Femur (tissue), 1 donor: ENCODE measurements at places on chromosomes 6 and 20.

DNA sequence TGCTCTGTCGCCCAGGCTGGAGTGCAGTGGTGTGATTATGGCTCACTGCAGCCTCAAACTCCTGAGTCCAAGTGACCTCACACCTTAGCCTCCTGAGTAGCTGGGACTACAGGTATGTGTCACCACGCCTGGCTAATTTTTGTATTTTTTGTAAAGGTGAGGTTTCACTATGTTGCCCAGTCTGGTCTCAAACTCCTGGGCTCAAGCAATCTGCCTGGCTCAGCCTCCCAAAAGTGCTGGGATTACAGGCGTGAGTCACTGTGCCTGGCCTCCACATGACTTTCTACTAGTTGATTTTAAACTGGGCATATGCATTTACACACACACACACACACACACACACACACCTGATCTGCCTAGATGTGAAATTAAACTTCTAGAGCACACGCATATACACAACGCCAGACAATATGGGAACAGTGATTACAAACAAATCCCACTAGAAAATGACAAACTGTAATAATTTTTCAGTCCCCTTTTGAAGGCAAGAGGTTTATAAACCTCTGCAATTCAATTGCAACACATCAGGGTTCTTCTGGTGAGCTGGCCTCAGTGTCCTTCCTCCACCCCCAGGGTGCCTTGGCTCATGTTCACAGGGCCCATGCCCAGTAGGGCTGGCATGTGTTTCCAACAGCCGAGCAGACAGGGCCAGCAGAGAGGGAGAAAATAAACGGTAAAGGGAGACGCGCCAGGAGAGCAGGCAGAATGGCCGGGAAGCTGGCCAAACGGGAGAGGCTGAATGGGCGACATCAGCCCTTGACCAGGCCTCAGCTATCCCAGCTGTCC lies 31.2 kb downstream of the PARD6B start:
- peak; percentile 77 for DNase-seq

DNA sequence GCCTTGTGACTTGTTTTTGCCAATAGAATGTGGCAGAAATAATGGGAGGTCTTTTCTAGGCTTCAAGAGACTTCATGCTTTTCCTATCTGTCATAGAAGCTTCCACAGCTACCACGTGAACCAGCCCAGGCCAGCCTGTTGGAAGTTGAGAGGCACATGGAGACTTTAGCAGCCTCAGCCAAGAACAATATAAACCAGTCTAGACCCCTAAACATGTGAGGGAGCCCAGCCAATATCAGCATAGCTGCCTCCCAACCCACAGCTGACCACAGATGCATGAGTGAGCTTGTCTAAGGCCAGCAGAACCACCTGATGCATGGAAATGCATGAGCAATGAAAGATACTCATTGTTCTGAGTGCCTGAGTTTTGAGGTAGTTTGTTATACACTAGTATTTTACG lies 540.7 kb upstream of the BTBD3 start:
- DNase-seq = peak; percentile 31

DNA sequence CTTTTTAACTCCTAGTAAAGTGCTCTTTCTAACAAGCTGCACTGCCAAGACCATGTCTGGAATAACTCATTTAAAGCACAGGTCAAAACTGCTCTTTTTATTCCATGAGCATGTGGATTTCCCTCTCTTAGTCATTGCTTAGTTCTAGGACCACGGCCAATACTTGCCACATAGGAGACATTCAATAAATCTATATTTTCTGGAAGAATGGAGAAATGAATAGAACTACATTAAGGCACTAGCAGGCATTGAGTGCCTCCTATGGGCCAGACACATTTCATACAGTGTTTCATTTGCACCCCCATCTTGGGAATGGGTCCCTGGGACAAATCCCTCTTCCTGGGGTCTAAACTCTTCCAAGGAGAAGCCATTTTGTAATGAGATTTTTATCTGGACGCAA lies 552.8 kb upstream of the CITED2 start:
- DNase-seq = peak; percentile 31

- DNase-seq = no peak
These were observed 41.2 kb downstream of the GOPC start for GRCh38 chr6:117561128-117561527.

GRCh38 chr6:106886081-106886843 lies 88.3 kb downstream of the CD24 start:
- no peak for DNase-seq

GRCh38 chr6:137370871-137371633 lies 123.1 kb downstream of the OLIG3 start:
- DNase-seq = no peak

- DNase-seq = no peak
These were observed 7.7 kb upstream of the SEC63 start for GRCh38 chr6:107965746-107966145.

DNA sequence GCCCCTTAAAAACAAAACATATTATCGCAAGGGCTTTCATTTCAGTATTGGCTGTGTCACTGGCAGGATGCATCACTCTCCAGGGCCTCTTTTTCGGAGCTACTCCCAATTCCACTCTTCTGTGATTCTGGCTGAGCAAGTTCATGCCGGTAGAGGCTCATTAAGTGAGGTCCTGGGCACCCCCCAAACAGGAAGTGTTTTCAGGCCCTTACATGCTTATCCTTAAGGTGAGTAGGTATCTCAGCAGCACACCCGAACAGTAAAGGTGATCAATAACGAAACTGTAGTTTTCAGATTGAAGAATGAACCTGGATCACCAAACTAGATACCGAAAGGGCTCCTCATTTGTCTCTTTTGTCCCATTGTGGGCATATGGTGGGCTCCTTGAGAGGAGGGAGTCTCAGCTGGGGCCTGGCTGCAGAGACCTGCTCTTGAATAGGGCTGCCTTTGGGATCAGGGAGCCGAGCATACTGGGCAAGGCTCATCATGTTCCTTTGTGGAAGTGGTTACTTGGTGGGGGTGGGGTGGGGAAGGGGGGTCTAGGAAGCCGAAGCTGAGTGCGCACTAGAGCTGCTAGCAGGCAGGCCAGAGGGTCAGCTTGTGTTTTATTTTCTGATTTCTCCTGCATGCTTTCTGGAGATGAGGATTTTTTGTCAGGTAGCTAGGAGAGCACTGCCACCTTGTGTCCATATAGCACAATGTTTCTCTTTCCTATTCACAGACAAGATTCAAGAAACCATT lies 65.2 kb downstream of the CDS2 start:
- peak; percentile 62 for DNase-seq

GRCh38 chr20:278181-278580 lies 12.4 kb downstream of the C20orf96 start:
- DNase-seq = no peak

- no peak for DNase-seq
These were observed 13.4 kb downstream of the PRKN start for GRCh38 chr6:162713974-162714780.

DNA sequence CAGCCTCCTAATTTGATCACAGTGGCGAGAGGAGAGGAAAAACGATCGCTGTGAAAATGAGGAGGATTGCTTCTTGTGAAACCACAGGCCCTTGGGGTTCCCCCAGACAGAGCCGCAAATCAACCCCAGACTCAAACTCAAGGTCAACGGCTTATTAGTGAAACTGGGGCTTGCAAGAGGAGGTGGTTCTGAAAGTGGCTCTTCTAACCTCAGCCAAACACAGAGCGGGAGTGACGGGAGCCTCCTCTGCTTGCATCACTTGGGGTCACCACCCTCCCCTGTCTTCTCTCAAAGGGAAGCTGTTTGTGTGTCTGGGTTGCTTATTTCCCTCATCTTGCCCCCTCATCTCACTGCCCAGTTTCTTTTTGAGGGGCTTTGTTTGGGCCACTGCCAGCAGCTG lies 28.7 kb downstream of the SAYSD1 start:
- DNase-seq = no peak
